ENCODE measurements at places on chromosomes 2 and 18.

GRCh38 chr2:41894563-41895333 is 153.1 kb upstream of the PKDCC start:
- DNase-seq, result no peak

GRCh38 chr2:104120171-104120570 is 733.7 kb upstream of the POU3F3 start:
- no peak for DNase-seq

GRCh38 chr18:77635451-77635850 is 385.8 kb downstream of the GALR1 start:
- DNase-seq, result peak; percentile 79

DNA sequence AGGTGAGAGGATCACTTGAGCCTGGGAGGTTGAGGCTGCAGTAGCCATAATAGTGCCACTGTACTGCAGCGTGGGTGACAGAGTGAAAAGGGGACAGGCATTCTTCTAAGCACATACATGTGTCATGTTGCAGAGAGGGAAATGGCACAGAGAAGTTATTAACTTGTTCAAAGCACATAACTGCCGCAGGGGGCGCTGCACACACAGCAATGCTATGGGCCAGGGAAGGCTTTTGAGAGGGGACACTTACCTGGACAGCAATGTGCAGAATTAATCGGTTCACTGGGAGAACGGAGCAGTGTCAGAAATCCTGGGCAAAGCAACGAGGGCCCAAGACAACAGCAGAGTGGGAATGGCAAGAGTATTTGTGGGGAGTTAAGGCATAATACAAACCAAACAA is 2.4 kb downstream of the SCYGR8 start:
- DNase-seq, result no peak

- no peak for DNase-seq
Observed at GRCh38 chr2:160298960-160299359, 98.9 kb upstream of the ITGB6 start.

DNA sequence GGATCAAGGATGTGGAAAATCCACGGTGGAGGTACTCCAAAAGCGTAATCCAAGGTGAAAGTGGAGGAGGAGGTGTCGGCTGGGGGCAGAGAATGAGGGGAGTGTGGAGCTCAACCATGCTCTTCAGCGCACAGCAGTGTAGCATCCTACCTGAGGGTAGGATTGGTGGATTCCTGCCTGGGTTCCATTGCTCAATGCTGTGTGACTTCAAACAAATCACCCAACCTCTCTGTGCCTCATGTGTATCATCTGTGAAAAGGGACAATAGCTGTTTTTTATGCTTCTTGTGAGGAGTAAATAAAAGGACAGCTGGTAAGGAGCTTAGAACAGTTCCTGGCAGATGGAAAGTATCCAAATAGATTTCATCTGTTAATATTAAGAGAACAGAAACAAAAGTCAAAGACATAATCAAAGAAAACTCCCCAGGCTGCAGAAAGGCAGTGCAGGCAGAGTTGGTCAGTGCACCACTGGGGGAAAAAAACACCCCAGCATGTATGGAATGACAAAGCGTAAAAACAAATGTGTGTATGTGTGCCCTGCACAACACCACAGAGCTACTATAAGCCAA is 130.0 kb upstream of the HDAC4 start:
- DNase-seq, result no peak

- DNase-seq, result peak; percentile 39
Observed at GRCh38 chr2:147910990-147911473, 66.2 kb downstream of the ACVR2A start.

GRCh38 chr2:130749641-130750040 is 5.7 kb upstream of the AMER3 start:
- DNase-seq, result no peak

GRCh38 chr2:233706720-233707119 is 6.0 kb upstream of the UGT1A5 start:
- DNase-seq, result no peak
